Neural crest cell (in vitro differentiated cells): ENCODE measurements at places on chromosomes 2 and 18. TPM values are rescaled to one million over a fixed set of nuclear protein-coding genes. Genes with fewer than 3 reads are reported as not detected.

Gene CCDC68
- total RNA-seq, result not detected in 2 replicates

- DNase-seq, result no peak
- no peaks in the 10 kb centered on the region for H3K36me3 ChIP-seq
These were observed 161.5 kb upstream of the KCNJ3 start for GRCh38 chr2:154537024-154537423.

GRCh38 chr2:34848132-34848531 is 1249.0 kb upstream of the FAM98A start:
- no peaks in the 10 kb centered on the region for H3K4me1 ChIP-seq
- no peak overlapping the region for H3K4me3 ChIP-seq
- H3K27ac ChIP-seq, result no peak overlapping the region
- no peak for DNase-seq

DNA sequence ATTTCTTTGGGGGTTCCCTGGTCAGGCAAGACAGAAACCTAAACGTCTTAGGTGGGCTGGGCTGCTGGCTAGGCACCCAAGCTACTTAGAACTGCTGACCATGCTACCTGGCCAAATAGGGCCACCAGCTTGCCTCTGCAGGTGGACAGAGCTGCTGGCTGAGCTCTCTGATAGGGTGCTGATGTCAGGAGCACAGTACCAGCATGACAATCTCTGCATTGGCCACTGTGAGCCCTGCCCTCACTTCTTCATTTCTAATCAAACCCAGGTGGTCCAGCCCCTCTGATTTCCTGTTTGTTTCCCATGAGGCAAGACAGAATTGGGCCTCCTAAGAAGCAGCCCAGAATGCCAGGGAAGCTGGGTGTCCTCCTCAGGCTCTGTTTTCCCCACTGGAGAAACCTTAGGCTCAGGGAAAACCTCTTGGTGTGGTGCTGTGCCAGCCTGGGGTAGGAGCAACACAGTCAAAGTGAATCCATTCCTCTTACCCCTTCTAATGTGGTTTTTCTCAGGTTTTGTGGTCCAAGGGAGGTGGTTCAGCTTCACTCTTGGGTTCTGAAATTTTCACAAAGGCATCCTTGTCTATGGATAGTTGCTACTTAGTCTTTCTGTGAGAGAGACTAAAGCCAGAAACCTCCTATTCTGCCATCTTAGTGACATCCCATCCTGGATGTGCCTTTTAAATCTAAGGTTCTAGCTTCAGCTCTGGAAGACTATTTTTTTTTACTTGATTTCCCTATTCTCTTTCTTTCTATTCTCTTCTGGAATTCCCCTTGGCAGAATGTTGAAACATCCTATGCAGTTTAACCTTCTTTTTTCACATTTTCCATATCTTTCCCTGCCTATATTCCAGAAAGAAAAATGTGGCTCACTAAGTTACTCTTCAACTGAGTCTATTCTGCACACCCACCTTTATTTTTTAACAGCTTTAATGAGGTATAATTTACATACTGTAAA is 15.2 kb downstream of the SP100 start:
- peaks cover 2% of the 10 kb centered on the region for H3K36me3 ChIP-seq
- no peaks in the 10 kb centered on the region for H3K27me3 ChIP-seq
- DNase-seq, result no peak

Gene MTCL1
- total RNA-seq, result 17.8 and 18.4 TPM in 2 replicates

GRCh38 chr2:226984750-226985582 is 149.1 kb downstream of the RHBDD1 start:
- H3K27me3 ChIP-seq, result no peaks in the 10 kb centered on the region
- H3K4me3 ChIP-seq, result no peak overlapping the region
- H3K36me3 ChIP-seq, result peaks cover 2% of the 10 kb centered on the region
- peak overlapping the region; percentile 35 for H3K27ac ChIP-seq
